ENCODE measurements at places on chromosomes 2 and 18.

DNA sequence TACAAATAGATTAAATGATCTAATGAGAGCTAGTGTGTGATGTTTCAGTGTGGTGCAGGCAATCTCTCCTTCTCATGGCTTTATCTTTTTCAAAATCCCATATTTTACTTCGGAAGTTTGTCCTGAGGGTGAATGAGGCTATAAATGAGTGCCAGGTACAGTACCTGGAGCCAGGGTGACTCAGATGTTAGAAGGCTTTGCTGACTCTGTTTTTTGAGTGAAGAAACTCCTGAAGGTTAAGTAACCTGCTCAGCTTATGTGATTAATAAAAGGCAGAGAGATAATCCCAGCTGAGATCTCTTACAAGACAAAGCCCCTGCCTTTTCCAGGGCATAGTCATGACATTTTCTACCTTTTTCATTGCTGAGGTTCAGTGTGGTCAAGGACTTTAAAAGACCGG lies 52.6 kb downstream of the MGAT5 start:
- no peak for DNase-seq

DNA sequence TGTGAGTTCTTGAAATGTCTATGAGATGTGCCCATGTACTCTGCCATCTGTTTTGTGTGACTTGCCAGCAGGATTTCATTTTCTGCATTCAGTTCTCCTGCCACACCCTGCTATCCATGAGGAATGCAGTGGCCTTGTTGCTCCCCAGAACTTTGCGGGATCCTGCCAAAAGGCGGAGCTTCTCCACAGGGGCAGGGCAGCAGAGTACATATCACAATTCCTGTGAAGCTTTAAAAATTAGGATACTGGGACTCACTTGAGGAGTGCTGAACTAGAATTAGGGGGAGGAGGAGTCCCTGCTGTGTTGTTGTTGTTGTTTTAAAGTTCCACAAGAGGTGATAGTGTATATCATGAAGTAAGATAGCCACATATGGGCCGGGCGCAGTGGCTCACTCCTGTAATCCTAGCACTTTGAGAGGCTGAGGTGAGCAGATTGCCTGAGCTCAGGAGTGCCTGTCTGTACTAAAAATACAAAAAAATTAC lies 76.4 kb downstream of the TANC1 start:
- no peak for DNase-seq

GRCh38 chr2:176085861-176086771 lies 2.4 kb upstream of the EVX2 start:
- no peak for DNase-seq

DNA sequence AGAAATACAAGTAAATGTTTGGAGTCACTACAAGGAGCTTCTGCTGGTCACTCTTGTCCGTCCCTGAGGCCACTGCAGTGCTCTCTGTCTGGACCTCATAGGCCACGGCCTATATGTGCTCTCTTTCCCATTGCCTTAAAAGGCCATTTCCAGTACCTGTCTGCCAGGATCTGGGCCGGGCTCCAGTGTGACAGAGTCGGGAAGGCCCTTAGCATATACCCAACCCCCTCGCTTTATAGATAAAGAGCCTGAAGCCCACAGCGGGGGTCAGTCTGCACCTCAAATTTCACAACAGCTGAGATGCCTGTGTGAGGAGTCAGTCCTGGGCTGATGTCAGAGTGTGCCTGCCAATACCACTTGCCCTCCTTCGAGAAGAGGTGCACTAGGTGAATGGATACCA lies 39.9 kb downstream of the ADD2 start:
- DNase-seq, result no peak

DNA sequence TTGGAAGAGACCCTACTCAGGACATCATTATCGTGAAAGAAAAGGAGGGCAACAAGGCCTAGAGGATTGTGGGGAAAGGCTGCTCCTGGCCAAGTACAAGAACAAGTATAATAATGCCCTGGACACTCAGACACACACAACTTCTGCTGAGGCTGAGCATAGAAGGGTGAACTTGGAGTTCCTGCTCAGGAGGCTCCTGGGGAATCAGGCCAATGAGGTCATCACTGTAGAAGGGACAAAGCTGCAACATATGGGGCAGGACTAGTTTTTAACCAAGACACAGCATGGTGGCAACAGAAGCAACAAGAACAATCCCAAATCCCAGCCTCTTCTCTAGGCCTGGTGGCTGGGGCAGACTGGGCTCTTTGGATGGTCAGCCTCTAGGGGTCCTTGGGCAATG lies 102.6 kb downstream of the POLR1A start:
- no peak for DNase-seq
